BJ (cell line): ENCODE measurements at places on chromosomes 5 and 9. TPM values are rescaled to one million over a fixed set of nuclear protein-coding genes. Genes with fewer than 3 reads are reported as not detected.

- DNase-seq = no peak
These were observed 109.2 kb upstream of the SHB start for GRCh38 chr9:38178237-38178636.

- DNase-seq = no peak
These were observed 115.9 kb downstream of the PIK3R1 start for GRCh38 chr5:68331192-68332079.

GRCh38 chr9:74795081-74795480 is 92.6 kb downstream of the TRPM6 start:
- no peak for DNase-seq

- DNase-seq = no peak
These were observed 45.2 kb upstream of the ANKRD31 start for GRCh38 chr5:75281716-75282465.

DNA sequence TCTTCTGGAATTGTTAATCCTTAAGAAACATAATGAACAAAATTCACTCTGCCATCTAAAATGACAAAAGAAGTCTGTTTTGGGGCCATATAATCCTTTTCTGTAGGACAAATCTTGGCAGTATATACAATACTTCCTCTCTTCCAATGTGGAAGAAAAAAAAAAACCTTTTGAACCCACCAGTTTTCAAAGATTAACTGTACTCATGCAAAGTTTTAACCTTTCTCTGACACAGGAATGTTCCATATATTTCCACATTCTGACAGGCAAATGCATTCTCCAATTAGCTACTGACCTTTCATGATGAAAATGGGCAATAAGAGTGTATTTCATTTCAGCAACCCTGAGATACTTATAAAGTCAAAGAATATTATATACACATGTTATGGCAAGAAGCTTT is 65.4 kb downstream of the RNF130 start:
- no peak for DNase-seq

The CCIN gene
- polyA plus RNA-seq = 0.51 and 1.7 TPM in 2 replicates

The TAF11L5 gene
- not detected in 2 replicates for polyA plus RNA-seq

DNA sequence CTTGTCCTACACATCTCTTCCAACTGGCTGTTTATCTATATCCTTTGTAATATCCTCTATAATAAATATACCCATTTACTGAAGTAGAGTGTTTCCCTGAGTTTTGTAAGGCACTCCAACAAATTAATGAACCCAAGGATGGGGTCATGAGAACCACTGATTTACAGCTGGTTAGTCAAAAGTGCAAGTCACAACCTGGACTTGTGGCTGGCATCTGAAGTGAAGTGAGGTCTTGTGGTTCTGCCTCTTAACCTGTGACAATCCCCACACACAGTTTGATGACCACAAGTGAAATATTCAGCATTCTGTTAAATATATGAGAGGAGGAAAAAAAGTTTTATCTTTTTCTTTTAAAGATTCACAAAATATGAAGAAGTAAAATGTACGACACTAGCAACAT is 126.1 kb downstream of the NR2F1-AS1 start:
- no peak for DNase-seq

GRCh38 chr9:72675586-72675985 is 154.2 kb downstream of the TMC1 start:
- no peak for DNase-seq

The LEAP2 gene
- polyA plus RNA-seq = 0.31 and 0.70 TPM in 2 replicates

GRCh38 chr9:7858166-7858565 is 58.6 kb upstream of the DMAC1 start:
- no peak for DNase-seq

The PANK3 gene
- 5.3 and 12.6 TPM in 2 replicates for polyA plus RNA-seq

DNA sequence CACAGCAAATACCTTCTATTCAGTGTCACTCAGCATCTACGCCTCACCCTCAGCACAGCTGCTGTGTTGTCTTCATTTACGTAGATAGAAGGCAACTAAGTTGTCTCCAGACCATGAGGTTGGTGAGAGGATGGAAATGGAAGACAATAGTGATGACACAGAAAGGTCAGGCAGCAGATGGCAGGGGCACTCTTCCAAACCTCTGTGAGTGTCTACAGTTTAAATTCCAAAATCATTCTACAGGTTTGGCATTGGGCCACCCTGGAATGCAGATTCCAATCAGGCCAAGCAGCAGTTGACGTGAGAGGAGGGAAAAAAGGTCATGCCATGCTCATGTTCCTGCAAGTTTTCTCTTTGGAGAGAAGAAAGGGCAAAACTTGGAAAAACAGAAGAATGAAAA is 68.7 kb upstream of the ADAMTSL1 start:
- DNase-seq = no peak

DNA sequence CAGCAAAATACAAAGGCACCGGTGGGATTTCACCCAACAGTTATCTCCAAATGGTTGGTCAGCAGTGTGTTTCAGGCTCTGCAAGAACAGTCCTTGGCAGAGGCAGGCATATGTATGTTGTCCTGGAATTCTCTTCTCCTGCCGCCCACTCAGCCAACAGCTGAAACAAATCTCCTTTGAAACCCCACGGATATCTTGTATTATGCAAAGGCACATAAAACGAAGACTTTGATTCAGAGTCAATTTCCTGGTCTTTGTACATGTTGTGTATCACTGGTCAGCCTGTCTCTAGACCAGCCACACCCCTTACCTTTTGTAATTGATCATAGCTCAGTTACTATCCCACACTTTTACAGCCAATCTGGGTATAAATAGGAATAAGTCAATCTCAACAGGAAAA is 29.2 kb downstream of the FREM1 start:
- no peak for DNase-seq

DNA sequence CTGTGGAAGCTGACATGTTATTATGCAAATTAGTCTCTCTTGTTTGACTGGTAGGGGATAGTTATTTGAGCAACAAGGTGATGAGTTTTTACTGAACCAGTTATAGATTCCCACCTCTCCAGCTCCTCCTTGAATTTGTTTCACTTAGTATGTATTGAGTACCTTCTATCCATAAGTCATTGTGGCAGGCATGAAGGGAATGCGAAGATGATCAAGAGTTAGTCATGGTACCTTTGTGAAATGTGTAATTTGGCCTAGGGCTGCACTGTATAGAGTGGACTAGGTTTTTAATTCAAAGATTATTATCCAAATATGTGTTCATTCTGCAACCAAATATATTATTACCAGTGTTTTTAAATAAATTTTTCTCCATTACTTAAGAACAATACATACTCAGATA is 110.1 kb downstream of the HACD4 start:
- no peak for DNase-seq

DNA sequence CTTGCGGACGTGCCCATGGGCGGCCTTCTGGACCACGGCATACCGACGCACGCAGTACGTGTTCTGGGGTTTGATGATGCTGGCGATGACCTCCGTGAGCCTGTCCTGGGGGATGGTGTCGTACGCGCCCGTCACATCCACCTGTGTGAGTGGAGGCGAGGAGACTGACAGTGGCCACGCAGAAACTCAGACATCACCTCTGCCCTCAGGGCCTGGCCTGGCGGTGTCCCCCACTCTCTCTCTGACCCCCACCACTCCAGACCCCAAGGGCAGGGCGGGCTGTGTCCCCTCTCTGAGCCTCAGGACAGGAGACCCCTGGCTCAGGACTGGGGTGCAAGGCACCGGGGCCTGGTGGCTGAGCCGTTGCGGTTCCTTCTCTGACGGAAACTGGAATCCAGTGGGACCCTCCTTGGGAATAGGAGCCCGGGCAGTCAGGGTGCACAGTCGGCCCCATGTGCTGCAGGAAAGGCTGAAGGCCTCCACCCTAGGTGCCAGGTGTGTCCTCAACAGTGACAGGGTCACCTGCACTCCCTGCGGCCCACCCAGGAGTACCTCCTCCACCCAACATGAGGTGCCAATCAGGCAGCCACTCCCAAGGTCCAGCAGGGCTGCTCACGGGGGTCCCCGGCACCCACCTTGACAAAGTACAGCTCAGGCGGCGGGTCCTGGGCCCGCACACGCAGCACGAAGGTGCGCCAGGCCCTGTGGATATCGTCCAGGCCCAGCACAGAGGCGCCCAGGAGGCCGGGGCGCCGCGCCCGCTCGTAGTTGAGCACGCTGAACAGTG is 16.0 kb downstream of the TERT start:
- DNase-seq = no peak

GRCh38 chr9:19510907-19511306 is 102.1 kb downstream of the ACER2 start:
- no peak for DNase-seq

The FOXD4L6 gene
- not detected in 2 replicates for polyA plus RNA-seq

The CCDC180 gene
- polyA plus RNA-seq = 0.36 and 0.55 TPM in 2 replicates

DNA sequence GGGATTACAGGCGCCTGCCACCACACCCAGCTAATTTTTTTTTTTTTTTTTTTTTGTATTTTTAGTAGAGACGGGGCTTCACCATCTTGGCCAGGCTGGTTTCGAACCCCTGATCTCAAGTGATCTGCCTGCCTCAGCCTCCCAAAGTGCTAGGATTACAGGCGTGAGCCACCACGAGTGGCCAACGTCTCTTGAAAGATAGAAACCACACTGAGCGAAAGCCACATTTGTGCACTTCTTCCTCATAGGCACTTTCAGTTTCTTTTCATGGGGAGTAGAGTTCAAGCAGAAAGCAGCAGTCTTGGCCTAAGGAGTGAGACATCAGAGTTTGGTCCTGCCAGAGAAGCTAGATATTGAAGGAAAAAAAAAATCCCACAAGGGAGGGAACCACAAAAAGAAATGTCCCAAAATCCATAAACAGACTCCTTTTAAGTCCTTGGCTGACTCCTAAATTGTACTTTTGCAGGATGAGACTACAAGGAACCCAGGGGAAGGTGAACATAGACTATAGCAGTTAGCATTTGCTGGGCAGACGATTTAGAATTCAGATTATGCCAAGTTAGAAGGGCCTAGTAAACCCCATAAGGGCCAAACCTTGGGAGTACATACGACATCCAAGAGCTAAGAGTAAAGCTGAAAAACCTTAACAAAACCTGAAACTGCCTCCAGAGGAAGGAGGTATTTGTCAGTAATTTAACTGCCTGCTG is 43.9 kb upstream of the GLIPR2 start:
- DNase-seq = no peak

DNA sequence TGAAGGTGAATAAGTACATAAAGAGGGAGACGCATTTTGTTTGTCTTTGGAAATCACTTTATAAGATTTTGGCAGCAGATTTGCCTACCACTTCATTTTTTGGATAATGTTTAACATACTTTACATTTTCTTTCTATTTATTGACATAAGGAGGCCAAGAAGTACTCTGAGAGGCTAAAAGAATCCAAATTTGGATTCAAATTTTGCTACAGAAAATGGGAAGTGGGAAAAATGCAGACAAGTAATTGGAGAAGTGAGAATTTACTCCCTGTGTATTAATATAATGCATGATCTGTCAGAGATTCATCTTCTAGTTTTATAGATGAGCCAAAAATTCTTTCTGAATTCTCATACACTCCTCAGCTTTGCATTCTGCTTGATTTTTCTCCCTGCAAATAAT is 411.2 kb upstream of the CTNND2 start:
- no peak for DNase-seq

- no peak for DNase-seq
These were observed 89.2 kb downstream of the FSTL4 start for GRCh38 chr5:133523013-133523658.

DNA sequence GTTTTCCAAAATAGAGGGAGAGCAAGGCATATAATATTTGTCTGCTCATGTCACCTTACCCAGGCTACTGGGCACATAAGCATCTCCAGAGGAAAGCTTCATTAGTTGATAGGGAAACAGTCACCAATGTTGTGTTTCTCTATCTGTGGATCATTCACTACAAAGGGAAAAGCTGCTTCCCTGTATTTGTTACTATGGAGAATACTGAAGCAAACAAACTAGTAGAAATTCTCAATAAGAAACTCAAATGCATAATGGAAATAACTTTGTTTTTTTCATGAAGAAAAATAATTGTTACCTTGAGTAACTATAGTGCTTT is 138.2 kb downstream of the PCSK1 start:
- DNase-seq = no peak

The LHX2 gene
- 0.11 and 0.13 TPM in 2 replicates for polyA plus RNA-seq

DNA sequence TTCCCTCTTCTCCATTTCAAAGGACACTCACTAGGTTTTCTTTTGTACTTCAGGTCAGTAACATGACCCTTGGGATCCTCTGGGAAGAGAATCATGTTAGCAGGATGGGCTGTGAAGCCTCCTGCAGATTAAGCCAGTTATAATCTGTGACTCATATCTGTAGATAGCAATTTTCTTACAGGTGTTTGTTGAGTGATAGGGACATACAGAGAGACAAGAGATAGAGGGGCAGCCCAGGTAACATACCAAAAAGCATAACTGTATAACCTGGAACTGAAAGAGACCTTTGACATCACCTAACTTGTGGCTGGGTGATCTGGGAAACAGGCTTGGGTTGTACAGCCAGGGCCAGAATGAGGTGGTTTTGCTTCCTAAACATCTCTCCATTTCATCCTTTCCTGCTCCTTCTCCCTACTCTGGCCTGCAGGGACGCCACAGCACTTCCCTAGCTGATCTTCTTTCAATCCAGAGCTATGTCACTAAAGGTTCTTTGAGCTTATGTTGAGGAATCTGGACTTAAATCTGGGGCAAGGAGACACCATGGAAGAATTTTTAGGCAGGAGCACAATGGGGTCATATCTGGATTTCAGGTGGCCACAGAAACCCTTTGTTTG is 21.0 kb upstream of the PPARGC1B start:
- no peak for DNase-seq

The COL15A1 gene
- 74.5 and 112 TPM in 2 replicates for polyA plus RNA-seq
